ENCODE measurements at places on chromosomes 11 and 22. TPM values are rescaled to one million over a fixed set of nuclear protein-coding genes. Genes with fewer than 3 reads are reported as not detected.

DNA sequence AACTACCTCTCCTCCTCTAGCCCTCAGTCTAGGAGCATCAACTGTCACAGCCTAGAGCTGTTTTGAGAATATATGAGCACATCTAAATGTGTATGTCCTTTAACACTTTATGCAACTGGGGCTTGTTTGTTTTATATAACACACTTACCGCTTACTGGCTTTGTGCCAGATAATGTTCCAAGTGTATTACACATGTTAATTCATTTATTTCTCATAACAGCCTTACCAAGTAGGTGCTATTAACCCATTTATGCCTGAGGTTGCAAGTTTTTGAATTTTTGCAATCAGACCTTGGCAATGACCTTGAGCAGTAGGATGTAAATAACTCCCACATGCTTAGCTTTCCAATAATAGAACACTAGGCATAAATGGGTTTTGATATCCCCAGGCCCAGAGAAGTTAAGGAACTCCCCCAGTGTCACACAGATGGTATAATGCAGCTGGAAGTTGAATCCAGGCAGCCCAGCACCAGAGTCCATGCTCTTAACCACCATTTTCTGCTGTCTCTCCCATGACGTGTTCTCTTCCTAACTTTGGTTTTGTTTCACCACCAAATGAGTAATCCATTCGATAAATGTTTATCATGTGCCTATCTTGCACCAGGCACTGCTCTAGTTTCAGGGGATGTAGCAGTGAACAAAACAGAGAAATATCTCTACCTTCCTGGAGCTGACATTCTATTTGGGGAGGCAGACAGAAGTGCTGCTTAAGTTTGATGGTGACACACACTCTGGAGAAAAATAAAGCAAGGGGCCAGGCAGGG, 23.1 kb downstream of the PRDM11 start:
- DNase-seq, result no peak

DNA sequence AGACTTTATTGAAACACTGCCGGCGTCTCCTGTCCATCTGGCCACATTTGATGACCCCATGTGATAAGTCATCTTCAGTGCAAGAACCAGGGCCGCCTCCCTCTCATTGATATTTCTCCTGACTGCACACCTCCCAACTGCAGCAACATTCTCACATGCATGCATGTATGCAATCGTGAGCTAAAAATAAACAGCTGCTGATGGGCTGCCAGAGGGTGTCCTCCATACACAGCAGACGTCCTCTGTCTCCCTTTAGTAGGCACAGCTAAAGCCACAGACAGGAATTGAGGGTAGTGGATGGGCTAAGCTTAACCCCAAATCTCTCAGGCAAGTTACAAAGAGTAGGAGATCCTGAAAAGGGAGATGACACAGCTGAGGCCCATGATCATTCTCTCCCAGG, 106.7 kb upstream of the HSD17B12 start:
- DNase-seq, result no peak

DNA sequence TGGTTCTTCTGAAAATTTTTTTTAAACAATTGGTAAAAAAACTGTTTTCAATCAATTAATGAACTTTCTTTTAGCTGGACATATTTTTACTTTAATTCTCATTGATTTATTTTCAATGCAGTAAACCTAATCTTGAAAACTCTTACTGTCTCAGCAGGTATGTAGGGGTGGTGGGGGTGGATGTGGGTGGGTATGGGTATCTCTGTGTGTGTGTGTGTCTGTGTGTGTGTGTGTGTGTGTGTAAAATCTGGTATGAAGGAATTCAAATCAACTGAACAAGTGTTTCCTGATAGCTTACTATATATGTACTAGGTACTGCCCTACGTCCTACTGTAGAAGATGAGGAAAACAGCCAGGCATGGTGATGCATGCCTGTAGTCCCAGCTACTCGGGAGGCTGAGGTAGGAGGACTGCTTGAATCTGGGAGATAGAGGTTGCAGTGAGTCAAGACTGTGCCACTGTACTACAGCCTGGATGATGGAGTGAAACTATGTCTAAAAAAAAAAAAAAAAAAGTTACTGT, 75.5 kb downstream of the MRTFA start:
- DNase-seq, result no peak

- no peak for DNase-seq
Observed at GRCh38 chr11:32109592-32109991, 18.7 kb downstream of the RCN1 start.

DNA sequence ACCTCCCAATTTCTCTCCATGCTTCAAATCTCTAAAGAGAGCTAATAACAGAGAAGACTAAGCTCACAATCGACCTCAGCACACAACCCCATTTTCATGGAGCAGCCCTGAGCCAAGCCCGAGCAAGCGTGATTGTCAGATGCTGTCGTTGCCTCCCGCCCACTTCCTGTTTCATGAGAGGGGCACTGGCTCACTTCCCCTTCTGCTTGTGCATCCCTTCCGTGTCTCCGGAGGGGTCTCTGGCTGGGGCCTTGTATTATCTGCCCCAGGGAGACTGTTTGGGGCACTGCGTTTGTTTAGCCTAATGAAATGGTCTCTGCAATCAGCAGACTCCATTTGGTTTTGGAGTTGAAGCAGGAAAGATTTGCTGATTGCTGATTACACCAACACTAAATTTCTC, 181.3 kb upstream of the SEZ6L start:
- peak; percentile 5 for DNase-seq

DNA sequence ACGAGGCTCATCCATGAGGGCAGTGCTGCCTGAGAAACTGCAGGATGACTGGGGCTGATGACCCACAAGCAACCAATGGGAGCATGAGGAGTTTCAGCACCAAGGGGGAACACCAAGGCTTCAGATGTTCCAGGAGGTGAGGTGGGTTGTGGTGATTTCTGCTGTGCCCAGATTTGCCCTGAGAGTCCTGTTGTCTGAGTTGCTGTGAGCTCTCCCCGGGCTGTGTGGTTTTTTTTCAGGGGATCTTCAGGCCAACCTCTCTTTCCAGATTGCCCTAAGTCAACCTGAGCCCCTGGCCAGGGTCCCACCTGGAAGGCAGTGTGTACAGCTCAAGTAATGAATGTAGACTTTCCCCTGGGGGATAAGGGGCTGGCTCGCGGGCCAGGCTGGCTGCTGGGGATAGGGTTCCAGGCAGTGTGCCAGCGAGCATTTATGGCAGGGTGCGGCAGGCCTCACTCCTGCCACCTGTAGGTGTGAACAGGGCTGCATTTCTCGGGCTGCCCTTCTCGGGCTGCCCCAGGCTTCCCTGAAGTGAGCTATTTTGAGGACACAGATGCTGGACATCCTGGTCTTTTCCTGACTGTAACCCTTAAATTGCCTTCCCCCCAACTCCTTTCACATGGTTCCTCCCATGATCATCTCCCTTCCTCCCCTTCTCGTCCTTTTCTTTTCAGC, 9.8 kb downstream of the SLC22A6 start:
- peak; percentile 59 for DNase-seq

GRCh38 chr11:88544656-88545280, 207.2 kb upstream of the CTSC start:
- DNase-seq, result no peak

- DNase-seq, result no peak
Observed at GRCh38 chr22:28958611-28959010, 75.2 kb downstream of the ZNRF3 start.

GRCh38 chr11:126573325-126573978, 218.0 kb downstream of the ST3GAL4 start:
- DNase-seq, result no peak

DNA sequence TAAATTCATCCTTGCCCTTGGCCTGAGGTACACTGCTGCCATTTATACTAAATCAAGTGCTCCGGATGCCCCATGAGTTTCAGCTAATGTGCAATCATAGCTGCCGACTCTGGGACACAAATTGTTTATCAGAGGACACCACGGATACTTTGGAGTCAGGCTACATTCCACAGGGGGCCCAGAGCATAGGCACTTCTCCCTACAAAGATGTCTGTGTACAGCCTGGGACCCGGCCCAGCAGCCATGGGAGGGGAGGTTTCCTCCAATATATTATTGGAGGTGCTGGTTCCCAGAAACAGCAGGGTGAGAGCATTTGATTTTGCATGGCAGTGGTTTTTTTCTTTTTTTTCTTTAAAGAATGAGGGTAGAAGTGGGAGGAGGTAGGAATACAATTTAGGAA, 31.3 kb downstream of the HTR3B start:
- DNase-seq, result no peak

DNA sequence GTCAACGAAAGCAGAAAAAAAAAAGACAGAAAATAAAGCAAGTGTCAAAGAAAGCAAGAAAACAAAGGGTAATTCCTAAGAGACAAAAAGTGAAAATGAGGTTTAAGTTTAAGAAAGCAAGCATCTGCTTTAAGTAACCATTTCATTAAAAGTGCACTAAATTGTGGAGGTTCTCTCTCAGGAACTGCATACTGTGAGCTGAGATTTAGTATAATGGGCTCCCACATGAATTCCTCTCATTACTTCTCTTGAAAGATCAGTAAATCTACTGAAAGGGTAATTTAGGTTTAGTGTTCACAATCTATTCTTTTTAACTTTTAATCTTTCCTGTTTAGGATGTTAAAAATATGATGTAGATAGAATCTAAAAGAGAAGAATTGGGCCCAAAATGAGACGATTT, 465.3 kb upstream of the ARHGAP42 start:
- DNase-seq, result no peak

GRCh38 chr11:116535994-116536393, 236.8 kb downstream of the BUD13 start:
- DNase-seq, result no peak

- no peak for DNase-seq
Observed at GRCh38 chr22:35749808-35750207, 32.1 kb downstream of the APOL5 start.

DNA sequence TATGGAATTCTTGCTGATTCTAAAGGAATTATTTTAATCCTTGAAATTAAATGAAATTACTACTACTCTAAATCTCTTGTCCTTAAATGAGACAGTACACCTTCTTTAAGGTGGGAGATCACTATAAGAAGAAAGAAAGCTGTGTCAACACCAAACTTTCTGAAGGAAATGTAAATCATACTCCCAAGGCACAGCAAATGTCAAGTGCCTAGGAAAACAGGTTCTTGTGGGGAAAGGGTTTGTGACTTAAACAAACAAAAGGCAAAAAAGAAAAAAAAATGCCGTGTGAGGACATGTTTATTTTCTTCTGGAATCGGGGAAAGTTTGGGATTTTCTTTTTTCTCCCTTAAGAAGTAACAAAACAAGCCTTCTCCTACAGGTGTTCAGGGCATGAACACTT, 745.1 kb downstream of the DLG2 start:
- DNase-seq, result no peak

P2RX6 gene
- total RNA-seq, result 0.25 TPM

KCNJ1 gene
- total RNA-seq, result not detected

MRGPRX2 gene
- not detected for total RNA-seq

MCAM gene
- total RNA-seq, result 6.8 TPM

NCAM1 gene
- total RNA-seq, result 0.09 TPM

Data from activated CD4-positive, alpha-beta T cell treated with anti-CD3 and anti-CD28 coated beads for 36 hours (primary cell).